ENCODE measurements at places on chromosomes 3 and 15.

DNA sequence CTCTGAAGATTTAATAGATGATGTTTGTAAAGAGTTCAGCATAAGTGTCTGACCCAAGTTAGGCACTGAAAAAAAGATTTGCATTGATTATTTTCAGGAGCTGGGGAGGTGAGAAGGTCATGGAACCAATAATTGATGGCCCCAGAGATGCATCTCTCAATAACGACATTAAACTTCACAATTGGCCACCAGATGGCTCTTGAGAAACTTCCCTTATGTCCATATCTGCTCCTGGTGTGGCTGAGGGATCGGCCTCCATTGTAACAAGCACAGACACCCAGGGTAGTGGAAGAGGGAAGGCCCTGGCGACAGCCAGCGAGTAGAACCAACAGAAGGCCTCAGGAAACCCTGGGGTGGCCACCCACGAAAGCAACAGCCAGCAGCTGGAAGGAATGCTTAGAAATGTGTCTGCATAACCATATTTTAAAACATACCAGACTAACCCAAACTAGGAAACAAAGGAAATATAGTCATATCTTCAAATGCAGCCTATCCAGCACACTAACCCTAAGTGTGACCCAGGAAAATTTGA is 536.7 kb downstream of the SOX2 start:
- no peak for DNase-seq

DNA sequence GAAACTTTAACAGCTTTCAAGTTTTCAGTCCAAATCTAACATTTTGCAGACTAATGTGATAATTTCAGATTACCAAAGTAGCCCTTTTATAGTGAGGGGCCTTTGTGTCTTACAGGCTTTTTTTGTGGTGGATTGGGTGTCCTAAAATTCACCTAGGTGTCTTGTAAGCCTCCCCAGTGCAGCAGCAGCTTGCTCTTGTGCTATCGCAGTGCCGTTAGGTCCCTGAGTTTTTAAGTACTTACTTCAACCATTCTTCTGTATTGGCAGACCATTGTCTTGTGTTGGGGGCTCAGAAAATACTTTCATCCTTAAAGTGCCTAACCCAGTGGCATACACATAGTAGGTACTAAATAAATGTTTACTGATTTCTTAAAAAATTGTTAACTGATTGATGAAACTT is 2.1 kb downstream of the PDE8A start:
- DNase-seq: no peak

DNA sequence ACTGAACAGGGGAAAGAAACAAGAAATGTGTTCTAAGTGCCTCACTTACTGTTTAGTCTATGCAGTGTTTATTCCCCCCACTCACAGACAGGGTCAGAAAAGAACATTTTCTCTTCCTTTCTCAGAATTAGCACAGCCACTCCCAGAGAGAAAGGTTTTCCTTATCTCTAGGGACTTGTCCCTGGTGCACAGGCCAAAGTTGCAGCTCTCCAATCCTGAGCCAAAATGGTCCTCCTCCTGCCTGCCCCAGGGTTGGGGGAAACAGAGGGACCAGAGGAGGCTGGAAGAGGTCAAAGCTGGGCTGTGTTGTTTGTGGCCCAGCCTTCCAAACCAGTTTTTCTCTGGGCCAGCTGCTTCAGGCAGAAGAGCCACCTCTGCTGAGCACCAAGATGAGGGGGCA is 12.0 kb downstream of the RAB6B start:
- DNase-seq: no peak

GRCh38 chr3:104974316-104974715 is 392.4 kb upstream of the ALCAM start:
- DNase-seq: no peak

DNA sequence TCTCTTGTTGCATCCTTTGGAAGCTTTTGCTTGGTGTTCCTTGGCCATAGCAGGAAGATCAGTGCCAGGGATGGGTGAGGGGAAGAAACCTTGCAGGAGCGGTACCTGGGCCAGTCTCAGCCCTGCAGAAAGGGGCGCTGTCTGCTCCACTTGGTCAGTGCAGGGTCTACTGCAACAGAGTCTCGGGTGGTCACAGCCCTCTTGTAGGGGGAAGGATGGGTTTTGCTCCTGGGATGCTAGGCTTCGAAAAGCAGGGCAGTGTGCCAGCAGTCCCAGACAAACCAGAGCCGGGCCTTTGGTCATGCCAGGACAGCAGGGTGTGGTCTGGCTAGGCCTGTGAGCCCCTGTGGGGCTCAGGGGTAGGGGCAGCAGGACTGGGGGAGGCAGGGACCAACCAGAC is 186.7 kb downstream of the APBA2 start:
- DNase-seq: no peak

DNA sequence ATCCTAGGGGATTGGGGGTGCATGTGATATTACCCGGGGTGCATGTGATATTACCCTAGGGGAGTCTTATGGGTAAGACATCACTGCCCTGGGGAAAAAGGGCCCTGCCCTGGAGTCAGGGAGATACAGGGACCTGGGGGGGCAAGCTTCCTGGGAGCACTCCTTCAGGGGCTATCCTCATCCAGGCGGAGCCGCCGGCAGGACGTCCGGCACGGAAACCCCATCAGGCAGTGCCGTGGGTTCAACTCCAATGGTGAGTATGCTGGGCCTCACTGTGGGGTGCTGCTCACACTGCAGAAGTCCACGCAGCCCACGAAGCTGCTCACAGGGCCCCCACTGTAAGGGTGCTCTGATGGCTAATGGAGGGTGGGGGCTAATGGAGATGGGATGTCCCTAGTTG is 5.3 kb upstream of the GNAT1 start:
- no peak for DNase-seq

GRCh38 chr15:71752604-71753289 is 57.6 kb upstream of the NR2E3 start:
- no peak for DNase-seq

GRCh38 chr3:132616780-132617179 is 19.7 kb downstream of the ACKR4 start:
- DNase-seq: no peak

- no peak for DNase-seq
These were observed 547 bp upstream of the PCCB start for GRCh38 chr3:136249593-136249992.

GRCh38 chr3:125165189-125165947 is 47.2 kb downstream of the SLC12A8 start:
- no peak for DNase-seq

GRCh38 chr15:49978121-49978520 is 140.9 kb downstream of the ATP8B4 start:
- no peak for DNase-seq

- no peak for DNase-seq
These were observed 326.0 kb upstream of the SGO1 start for GRCh38 chr3:20511863-20512505.

DNA sequence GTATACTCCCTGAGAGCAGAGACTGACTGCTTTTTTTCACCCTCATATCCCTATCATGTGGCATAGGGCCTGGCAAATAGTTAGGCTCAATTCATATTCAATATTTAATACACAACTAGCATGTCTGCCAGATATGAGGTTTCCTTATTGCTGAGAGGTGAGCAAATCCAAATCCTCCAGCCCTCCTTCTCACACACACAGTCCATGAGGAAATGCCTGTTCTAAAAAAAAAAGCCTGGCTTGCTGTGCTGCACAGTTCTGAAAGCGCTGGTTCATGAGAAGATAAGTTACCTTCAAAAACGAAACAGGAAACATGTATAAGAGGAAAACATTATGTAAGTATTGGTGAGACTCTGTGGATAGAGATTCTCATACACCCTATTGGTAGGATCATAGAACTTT is 15.5 kb upstream of the ACAP2 start:
- DNase-seq: no peak

- DNase-seq: no peak
These were observed 1.2 kb upstream of the TMOD2 start for GRCh38 chr15:51750186-51750585.

DNA sequence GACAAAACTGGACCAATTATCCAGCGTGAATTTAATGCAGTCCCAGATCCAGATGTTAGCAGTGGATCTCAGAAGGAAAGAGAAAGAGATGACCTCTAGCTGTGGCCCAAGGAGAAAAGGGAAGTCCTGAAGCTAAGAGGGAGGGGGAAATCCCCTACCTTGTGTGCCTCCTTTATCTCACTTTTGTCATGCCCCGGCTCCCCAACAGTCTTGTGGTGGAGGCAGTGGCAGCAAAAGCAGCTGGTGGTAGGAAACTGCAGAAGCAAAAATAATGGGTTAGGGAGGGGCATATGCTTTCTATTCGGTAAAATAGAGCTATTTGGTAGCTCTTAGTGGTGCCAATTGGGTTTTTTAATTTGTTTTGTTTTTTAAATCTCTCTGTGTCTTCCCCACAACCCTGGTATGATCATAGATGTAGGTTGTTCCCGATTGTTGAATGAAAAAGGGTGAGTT is 56.5 kb downstream of the MCTP2 start:
- DNase-seq: no peak

DNA sequence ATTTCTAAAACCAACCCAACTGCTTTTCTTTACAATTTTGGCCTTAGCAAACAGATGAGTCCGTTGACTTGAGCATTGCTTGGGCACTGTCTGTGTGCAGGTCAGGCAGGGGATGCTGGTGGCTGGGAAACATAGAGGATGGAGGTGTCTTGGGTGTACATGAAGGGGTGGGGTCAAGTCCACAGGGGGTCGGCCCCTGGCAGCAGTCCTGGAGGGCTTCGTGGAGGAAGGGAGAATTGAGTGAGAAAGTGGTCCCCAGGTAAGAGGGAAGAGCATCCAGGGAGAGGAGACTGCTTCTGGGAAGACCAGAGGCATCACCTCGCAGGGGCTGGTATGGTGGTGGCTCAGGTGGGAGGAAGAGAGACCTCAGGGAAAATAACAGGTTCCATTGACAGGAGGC is 144.8 kb downstream of the TJP1 start:
- DNase-seq: no peak

DNA sequence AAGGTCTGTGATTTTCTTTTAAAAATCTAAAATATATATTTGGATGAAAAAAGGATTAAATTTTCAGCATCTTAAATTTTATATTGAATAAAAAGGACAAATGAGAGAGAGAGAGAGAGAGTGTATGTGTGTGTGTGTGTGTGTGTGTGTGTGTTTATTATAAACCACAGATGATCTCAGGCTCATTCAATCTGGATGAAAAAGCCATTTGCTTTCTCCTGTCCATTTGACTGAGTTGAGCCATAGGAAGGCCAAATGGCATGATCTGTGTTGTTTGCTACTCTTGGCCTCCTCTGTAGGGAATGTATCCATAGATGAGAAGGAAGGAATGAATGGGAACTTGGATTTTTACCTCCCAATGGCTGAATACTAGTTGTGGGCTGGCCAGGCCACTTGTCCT is 92.5 kb upstream of the MEX3B start:
- no peak for DNase-seq

DNA sequence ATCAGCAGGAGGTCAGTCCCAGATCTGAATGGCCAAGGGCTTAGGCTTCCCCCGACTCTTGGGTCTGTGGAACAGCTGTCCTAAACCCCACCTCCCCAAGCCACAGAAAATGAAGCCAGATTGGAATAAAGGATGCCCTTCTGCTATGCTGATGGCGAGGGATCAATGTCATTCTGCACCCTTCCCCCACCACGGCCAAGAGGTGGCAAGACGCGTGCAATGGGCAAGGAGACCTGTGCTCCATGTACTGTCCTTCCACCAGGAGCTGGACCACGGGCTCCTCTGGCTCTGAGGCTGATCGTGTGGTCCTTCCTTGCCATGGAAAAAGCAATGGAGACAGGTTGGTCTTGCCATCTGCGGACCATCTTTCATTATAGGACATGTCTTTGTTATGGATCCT is 32.6 kb upstream of the TBC1D21 start:
- DNase-seq: no peak

DNA sequence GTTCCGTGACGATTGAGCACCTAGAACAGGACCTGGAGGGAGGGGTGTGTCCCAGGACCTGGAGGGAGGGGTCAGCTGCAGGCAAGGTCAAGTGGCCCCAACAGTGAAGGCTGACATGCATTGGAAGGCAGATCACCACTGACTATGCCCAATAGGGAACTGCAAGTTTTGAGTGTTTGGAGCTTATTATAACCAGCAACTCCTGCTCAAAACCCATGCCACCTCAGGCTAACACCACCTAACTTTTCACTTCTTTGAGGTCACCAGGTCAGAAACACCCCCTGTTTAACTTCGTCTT is 93.1 kb downstream of the MYLK start:
- DNase-seq: no peak

GRCh38 chr3:194957743-194958240 is 272.1 kb downstream of the FAM43A start:
- no peak for DNase-seq

DNA sequence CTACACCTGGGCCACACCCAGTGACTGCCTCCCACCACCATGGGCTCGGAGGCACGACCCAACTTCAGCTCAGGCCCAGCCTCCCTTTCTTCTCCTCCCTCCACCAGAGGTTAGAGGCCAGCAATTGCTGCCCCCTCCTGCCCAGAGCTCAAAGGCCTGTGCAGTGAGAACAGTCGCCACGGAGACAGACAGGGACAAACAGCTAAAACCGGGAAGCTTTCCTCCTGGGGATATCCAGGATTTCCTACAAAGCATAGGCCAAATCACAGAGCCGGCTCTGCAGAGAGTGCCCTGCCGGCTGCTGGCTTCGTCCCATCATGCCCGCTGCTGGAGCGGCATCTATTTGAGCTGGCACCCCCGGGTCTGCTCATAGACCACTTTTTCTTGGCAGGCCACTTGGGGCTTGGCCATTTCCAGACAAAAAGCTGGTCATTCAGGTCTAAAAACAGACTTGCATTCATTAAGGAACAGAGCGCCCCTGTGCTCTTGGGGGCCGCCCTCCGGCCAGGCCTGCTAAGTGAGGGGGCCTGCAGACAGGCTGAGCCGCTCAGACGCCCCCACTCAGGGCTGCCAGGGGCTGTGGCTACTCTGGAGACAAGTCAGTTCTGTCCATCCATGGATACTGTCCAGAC is 17.5 kb downstream of the GRAMD2A start:
- no peak for DNase-seq

GRCh38 chr3:161879470-161879869 is 382.9 kb downstream of the OTOL1 start:
- DNase-seq: no peak

DNA sequence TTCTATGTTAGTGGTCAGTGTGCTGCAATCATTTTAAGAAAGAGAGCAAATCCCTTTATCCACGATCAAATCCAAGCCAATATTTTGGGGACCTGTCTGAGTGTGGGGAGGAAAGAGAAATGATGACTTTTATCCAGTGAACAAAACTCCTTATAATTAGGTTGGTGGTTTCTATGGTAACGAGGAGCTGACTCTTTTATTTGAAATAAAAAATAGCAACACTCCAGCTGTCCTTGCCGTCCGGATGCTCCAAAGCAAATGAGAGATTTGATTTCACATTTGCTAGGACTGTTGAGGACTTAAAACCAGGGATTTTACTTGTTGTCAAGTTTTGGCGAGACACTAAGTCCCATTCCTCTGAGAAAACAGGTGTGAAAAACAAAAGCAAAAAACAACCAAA is 154.0 kb upstream of the PRICKLE2 start:
- no peak for DNase-seq

DNA sequence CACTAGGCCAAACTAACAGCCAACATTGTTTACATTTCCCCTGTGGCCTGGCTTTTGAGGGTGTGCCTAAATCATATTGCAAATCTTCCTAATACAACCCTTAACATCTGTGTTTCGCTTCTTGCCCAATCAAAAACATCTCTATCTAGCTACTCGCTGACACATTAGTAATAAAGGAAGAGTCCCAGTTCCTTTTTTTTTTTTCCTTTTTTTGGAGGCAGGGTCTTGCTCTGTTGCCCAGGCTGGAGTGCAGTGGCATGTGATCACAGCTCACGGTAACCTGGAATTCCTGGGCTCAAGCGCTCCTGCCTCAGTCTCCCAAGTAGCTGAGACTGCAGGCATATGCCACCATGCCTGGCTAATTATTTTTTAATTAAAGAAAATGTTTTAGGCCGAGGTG is 2.1 kb upstream of the SRPRB start:
- DNase-seq: no peak
